ENCODE measurements at places on chromosomes 11 and 22. TPM values are rescaled to one million over a fixed set of nuclear protein-coding genes. Genes with fewer than 3 reads are reported as not detected.

The OR52I2 gene
- total RNA-seq, result not detected

GRCh38 chr11:11989774-11990744, 18.4 kb downstream of the DKK3 start:
- DNase-seq, result no peak

DNA sequence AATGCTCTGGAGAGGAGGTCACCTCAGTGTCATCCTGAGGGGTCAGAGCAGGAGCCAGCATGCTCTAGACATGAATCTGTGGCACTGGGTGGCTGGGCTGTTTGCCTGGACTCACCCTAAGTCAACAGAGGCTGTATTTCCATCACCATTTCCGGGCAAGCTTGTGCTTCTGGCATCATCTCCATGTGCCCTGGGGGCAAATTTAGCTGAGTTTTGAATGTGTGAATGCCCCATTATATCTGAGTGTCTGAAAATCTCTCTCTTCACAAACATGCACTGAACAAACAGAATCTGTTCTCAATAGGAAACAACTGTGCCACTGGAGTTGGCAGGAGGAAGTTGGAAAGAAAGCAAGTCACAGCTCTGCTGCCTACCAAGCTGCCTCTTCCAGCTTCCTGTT, 356.2 kb downstream of the GRM5 start:
- no peak for DNase-seq

The VPREB3 gene
- not detected for total RNA-seq

GRCh38 chr11:118064956-118065355, 11.9 kb upstream of the TMPRSS4 start:
- no peak for DNase-seq

The MMP12 gene
- not detected for total RNA-seq

DNA sequence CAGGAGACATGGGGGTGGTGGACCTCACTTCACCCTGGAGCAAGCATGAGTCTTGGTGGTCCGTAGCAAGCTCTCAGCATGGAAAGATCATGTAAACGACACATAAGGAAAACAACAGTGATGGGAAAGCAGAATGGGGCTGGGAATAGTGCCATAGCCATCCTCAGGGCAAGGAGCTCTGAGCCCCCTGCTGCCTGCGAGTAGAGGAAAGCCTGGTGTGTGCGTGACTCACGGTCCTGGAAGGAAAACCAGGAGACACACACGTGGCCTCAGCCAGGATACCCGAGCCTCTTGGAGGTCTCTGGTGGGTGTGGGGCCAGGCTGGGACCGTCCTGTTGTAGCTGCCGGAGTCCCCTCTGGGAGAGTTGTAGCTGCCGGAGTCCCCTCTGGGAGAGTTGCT, 12.4 kb downstream of the SHANK3 start:
- DNase-seq, result no peak

- no peak for DNase-seq
Observed at GRCh38 chr11:2846056-2846455, 39.5 kb downstream of the CDKN1C start.

DNA sequence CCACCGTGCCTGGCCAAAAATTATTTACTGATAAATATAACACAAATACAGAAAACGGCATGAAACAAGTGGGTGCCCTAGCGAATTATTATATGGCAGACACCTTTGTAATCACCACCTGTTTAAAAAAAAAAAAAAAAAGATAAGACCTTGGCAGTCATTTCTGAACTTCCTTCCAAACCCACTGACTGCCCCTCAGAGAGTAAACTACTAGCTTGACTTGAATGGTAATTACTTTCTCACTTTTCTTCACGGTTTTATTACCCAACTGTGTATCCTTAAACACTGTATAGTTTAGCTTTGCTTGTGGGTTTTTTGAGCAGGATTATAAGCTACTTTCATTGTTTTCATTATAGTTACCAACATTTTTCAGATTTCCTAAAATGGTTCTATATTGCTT, 23.7 kb downstream of the SFI1 start:
- no peak for DNase-seq

The SCO2 gene
- total RNA-seq, result 13.9 TPM

The IL10RA gene
- 210 TPM for total RNA-seq

DNA sequence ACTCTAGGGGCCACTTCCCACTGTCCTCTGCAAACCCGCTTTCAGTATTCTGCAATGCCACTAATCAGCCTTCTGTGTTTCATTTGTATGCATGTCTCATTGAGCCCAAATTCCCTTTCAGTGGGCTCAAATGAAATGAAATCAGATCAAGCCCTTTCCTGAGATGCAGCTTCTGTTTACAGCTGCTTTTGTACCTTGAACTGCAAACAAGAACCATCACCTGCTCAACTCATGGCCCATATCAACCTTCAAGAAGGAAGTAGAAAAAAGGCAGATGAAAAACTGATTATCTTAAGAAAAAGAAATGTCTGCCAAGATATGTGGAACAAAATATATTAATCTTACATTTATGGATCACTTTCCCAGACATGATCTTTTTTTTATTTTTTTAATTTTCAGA, 141.1 kb upstream of the ARHGAP42 start:
- DNase-seq, result no peak

DNA sequence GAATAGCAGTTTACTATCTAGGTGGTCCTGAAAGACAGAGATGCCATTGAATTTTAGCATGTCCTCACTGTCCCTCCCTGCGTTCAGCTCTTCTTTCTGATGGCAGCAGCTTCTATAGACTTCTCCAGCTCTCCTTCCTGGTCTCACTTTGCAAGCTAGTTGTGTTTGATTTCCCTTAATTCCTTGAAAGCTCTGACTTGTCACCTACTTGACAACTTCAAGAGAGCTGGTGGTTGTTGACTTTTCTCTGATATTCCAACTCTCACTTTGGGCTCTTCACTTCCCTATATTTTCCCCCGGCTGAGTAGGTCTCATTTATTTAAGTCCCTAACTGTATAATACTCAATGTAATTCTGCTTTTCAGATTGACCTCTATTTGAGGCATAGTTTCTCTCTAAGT, 1825.0 kb upstream of the RAG2 start:
- DNase-seq, result no peak

GRCh38 chr11:109929308-109929707, 163.9 kb upstream of the ZC3H12C start:
- DNase-seq, result no peak

All from activated CD8-positive, alpha-beta T cell treated with anti-CD3 and anti-CD28 coated beads, Interleukin-2, amount 10 ng/mL, durations not matched to agents 7 days and 5 days (primary cell).